Pancreas (tissue), 10 donors: ENCODE measurements at places on chromosomes 12 and 14. TPM values are rescaled to one million over a fixed set of nuclear protein-coding genes. Genes with fewer than 3 reads are reported as not detected.

The CAND1 gene
- 9.6 TPM for polyA plus RNA-seq

The HCAR1 gene
- not detected for polyA plus RNA-seq

The SLC39A5 gene
- polyA plus RNA-seq: 615 TPM

The FBXO21 gene
- polyA plus RNA-seq: 17.0 TPM

The CLEC1B gene
- polyA plus RNA-seq: not detected

The CCDC91 gene
- 15.0 TPM for polyA plus RNA-seq

The KRT71 gene
- not detected for polyA plus RNA-seq

The EAPP gene
- 24.7 TPM for polyA plus RNA-seq

The CHD8 gene
- 32.1 TPM for polyA plus RNA-seq

The DEGS2 gene
- 3.9 TPM for polyA plus RNA-seq

The GPHN gene
- polyA plus RNA-seq: 20.3 TPM

GRCh38 chr12:2936301-2936700 is 22.9 kb upstream of the TEAD4 start:
- no peak for DNase-seq

DNA sequence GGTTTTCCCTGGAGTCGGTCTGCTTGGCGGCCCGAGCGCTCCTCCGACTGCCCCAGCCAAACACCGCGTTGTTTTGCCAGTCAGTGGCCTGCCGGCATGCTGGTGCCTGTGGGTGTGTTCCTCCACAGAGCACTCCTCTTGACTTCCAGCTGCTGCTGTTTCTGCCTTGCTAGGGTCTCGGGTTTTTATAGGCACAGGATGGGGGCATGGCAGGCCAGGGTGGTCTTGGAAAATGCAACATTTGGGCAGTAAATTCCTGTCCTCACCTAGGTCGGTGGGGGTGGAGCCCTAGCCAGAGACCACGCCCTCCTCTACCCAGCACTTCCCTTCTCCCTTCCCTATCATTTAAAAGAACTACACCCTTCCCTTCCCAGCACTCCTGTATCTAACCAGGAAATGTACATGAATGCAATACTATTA is 34.7 kb upstream of the VASH1 start:
- no peak for DNase-seq

GRCh38 chr12:124506145-124506831 is 61.1 kb downstream of the NCOR2 start:
- DNase-seq: peak; percentile 87

GRCh38 chr14:56118611-56119181 is 485 bp downstream of the PELI2 start:
- DNase-seq: no peak

DNA sequence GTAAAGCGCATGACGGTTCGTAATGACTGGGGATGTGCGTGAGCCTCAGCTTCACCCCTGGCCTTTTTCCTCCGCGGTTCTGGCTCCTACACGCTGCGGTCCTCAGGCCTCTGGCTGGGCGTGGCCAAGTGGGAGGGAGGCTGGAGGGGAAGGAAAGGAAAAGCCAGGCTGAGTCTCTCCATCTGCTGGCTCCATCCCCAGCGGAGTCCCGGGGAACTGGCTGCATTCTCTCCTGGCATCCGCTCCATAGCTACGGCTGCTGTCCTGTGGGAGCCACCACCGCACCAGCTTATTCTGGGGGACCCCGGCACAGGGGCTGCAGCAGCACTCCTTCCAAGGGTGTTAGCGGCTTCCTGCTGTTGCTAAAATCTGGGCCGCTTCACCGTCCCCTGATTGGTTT is 68.2 kb upstream of the SLC24A4 start:
- DNase-seq: no peak

GRCh38 chr14:73661872-73662271 is 17.1 kb downstream of the DNAL1 start:
- DNase-seq: no peak

DNA sequence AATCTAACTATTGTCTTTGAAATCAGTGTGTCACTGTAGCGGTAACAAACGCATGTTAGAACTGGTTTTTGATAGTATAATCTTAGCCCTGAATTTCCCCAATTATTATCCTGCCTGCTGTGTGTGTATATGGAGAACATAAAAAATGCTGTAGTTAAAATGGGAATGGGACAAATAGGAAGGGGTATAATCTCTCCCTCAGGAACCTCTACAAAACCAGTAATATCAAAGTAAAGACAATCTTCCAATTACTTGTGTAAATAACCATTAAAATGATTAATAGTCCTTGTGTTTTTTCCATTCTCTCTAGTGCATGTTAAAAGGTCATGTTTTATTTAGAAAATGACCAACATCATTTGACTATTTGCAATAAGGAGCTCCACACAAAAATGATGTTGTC is 200.1 kb upstream of the TMTC1 start:
- no peak for DNase-seq

DNA sequence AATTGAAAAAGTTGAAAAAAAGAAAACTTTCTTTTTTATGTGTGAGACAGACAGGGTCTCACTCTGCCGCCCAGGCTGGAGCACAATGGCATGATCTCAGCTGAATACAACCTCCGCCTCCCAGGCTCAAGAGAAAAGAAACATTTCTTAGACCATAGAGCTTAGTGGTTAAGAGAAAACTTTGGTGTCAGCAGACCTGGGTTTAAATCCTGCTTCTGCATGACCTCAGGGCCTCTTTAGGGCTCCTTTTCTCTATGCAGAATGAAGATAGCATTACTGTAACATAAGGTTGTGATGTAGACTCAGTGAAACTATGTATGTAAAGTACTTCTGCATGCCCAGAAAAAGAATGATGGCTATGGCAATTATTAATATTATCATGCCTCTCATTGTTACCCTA is 104.7 kb upstream of the NUDT4 start:
- DNase-seq: no peak

- DNase-seq: peak; percentile 61
Observed at GRCh38 chr14:95361373-95362137, 41.8 kb upstream of the CLMN start.

DNA sequence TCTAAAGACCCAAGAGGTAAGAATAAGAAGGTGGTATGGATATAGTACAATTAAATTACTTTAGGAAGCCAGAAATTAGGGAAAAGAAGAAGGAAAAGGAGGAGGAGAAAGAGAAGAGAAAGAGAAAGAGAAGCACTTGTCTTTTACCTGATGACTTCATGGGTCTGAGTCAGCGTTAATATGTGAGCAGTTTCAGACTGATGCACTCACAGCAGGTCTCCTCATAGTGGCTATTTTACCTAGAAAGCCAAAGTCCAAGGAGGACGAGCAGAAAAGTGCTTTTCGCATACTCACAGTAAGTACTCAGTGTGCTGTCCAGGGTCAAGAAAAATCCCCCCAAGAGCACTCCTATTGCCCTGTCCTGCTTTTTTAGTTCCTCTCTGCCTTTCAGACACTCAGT is 222.1 kb downstream of the C12orf42 start:
- DNase-seq: no peak

DNA sequence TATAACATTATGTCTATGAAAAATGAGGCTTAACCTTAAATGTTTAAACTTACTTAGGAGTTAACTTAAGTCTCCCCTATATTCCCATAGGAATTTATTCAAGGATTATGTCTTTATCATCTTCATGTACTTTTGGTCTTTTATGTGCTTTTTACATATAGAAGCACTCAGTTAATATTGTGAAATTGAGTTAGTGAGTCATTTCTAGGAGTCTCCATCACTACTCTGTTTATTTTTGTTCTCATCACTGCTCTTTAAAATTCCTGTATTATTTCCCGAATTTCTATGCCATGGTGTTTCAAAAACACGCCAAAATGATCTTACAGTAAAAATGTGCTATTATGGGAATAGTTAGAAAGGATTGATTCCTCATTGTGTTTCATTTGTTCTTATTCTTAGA is 31.6 kb downstream of the TBC1D15 start:
- no peak for DNase-seq

DNA sequence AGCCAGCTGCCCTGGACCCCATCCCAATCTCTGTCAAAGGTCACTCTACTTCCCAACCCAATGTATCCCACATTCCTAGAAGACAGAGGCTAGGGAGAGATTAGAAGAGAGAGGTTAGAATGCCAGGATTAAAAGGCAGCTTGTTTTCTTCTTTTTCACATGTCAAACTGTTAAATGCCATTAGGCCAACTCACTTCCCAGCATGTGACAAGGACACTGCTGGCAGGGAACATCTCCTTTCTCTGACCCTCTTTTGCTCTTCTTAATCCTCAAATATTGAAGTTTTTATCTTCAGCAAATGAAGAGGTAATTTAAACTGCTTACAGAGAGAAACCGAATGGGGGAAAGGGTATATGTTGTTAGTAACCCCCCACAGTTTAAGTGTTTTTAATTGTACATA is 89.1 kb downstream of the BBS10 start:
- DNase-seq: no peak

GRCh38 chr12:103468837-103469236 is 26.9 kb downstream of the C12orf42 start:
- DNase-seq: no peak

DNA sequence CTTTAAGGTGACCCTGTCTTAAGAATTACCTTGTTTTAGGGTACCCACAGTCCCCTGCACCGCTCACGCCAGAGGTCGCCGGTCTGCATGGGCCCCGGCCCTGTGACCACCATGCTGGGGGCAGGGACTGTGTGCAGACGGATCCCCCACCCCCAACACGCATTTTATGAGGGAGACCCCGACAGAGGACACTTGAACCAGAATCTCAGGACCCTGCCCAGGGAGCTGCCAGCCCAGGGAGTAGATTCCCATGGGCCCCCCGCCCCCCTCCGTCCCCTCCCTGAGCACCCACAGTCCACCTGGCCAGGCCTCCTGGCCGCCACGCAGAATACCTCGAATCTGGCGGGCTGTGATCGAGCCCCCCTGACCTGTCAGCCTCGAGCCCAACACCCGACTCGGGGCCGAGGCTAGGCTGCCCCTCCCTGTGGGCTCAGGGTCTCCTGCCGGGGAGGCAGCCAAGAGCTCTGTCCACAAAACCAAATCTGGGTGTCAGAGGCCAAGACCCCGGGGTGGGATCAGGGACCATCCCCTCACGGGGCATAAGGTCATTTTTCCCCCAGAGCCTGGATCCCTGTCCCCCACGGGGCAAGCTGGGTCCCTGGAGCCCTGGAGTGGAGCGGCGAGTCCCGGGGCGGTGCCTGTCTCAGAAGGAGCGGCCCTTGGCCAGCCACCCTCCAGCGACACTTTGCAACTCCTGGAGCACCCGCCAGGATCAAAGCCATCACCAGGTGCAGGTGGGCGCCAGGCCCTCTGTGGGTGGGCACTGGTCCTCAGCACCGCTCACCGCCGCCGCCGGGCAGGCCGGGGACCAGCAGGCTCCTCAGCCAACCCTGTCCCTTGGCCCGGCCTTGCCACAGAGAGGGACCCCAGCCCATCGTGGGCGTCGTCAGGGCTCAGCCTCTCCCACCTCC is 155.8 kb upstream of the PKP2 start:
- DNase-seq: peak; percentile 75

- no peak for DNase-seq
Observed at GRCh38 chr12:25434515-25434914, 118.6 kb downstream of the LMNTD1 start.

- DNase-seq: no peak
Observed at GRCh38 chr14:72451054-72451972, 442.6 kb downstream of the DPF3 start.

GRCh38 chr14:24535737-24536136 is 27.7 kb upstream of the CMA1 start:
- DNase-seq: no peak

DNA sequence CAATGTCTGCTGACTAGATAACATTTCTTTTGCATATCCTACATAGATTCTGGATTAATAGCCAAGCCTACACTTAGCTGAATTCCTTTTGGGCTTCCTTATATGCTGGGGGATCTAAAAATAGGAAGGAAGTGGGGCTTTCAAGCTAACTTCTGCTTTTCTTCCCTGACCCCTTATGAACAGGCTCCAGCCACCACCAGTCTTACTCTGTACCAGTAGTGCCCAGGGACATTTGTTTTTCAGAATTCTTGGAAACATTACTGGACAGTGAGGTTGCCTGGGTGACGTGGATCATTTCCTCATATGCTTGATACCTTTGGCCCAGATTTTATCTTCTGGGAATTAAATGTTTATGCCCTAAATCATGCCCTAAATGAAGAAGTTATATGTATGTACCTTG is 55.9 kb upstream of the SRRM4 start:
- no peak for DNase-seq

- no peak for DNase-seq
Observed at GRCh38 chr12:122389677-122390076, 32.8 kb downstream of the CLIP1 start.

DNA sequence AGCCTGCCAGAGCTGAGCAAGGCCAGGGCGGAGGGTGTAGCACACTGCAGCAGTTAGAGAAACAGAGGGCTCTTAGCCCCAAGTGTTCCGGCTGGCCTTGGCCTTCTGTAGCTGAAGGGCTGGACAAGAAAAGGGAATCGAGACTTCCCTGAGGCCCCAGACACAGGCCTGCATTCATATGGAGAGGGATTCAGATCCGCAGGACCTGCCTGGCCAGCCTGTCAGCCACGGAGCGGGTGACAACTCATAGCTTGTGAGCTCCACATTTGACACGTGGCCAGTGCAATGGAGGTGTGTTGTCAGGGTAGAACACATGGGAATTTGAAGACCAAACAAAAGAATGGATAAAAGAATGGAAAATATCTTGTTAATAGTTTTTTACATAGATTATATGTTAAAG is 182.2 kb upstream of the GSC start:
- no peak for DNase-seq

DNA sequence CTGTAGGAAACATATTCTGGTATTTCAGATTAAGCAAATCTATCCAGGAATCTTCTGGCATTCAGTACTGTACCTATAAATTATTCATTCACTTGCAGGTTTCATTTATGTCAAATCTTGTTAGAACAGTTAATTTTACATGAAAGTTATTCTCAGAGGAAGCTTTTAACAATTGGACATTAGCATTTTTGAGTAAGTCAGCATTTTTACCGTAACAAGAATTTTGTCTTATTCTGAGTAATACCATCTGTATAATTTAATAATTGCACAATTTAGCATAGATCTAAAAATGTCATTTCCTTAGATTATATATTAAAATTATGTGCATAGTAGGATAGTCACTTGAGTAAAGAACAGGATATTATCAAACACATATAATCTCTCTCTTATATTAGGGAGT is 764.8 kb upstream of the LRFN5 start:
- no peak for DNase-seq
